RWPE1 (cell line): ENCODE measurements at places on chromosomes 7 and 10.

GRCh38 chr7:82172017-82172416 lies 271.6 kb downstream of the CACNA2D1 start:
- DNase-seq: no peak

- DNase-seq: no peak
Observed at GRCh38 chr7:24704311-24704710, 53.0 kb downstream of the GSDME start.

DNA sequence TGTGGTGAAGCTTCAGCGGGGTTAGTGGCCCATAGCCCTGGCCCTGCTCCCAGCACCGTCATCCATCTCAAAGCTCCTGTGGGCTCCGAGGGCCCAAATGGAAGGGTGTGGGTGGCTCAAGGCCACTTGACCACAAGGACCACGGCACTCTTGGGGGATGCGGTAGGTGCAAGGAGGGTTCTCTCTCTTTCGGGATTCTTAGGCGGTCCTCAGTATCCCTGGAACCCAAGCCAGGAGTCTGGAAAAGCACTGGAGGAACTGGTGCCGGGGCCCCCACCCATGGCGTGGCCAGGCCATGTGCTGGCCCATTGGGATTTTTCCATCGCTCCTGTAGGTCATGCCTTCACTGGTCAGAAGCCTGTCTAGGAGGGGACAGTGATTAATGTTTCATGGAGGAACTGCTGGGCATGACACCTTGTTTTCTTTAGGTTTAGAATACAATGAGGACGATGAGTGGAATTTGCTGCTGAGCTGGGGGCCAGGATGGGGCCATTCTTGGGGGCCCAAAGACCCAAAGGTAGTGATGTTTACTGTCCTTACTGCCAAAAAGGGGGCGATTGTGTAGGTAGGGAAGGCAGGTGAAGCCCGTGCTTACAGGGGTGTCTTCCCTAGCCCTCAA lies 16.7 kb downstream of the AQP1 start:
- no peak for DNase-seq

DNA sequence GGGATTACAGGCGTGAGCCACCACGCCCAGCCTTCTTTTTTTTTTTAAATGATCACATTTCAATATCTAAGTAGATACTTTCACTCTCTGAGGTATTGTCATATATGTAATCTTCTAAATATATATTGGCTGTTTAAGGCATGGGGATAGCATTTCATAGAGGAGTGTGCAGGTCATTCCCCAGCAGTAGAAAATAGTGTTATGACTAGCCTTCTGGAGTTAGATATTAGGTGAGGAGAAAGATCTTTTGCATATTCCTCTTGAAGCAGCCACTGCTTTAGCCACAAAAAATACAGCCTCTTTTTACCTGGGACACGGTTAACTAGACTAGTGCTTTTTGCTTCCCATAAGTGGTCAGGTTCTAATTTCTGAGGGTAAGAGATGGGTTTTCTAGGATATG lies 28.9 kb downstream of the ADD3 start:
- no peak for DNase-seq

- no peak for DNase-seq
Observed at GRCh38 chr7:107856806-107857540, 34.0 kb upstream of the DLD start.
